ENCODE measurements at places on chromosomes 6 and 20.

GRCh38 chr6:147684906-147685305 lies 176.4 kb downstream of the SAMD5 start:
- DNase-seq: no peak

DNA sequence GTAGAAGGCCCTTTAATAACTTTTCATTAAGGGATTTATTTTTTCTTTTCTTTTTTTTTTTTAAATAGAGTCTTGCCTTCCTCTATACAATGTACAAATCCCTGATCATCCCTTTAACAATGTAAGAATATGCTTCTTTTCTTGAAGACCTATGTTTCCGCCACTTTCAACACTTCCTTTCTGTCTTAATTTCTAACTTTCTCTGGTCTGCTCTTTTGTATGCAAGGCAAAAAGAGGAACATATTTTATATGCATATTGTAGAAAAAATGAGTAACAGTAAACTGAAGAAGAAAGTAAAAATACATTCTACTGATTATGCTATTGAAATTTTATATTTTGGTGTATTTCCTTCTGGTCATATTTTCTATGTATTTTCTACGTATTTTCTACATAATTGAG lies 484.7 kb downstream of the TFAP2B start:
- no peak for DNase-seq

GRCh38 chr6:137664183-137664582 lies 170.0 kb upstream of the OLIG3 start:
- DNase-seq: no peak

DNA sequence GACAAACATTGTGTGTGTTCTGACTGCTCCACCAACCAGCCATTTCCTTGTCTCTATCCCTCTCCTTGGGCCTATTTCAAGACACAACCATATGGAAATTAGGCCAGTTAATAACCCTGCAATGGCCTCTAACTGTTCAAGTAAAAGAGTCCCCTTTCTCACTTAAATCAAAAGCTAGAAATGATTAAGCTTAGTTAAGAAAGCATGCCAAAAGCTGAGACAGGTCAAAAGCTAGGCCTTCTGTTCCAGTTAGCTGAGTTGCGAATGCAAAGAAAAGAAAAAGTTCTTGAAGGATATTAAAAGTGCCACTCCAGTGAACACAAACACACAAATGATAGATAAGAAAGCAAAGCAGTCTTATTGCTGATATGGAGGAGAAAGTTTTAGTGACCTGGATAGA lies 22.5 kb downstream of the SERINC1 start:
- peak; percentile 41 for DNase-seq

All from epithelial cell of proximal tubule (primary cell).